Smooth muscle cell of trachea (primary cell): ENCODE measurements at places on chromosomes 3 and 15. TPM values are rescaled to one million over a fixed set of nuclear protein-coding genes. Genes with fewer than 3 reads are reported as not detected.

The ACTC1 gene
- not detected in 2 replicates for total RNA-seq

The RNU6-1 gene
- not detected in 2 replicates for total RNA-seq

The SERPINI1 gene
- total RNA-seq = 4.5 TPM in 2 replicates

The PDCD10 gene
- 41.7 and 65.0 TPM in 2 replicates for total RNA-seq

The CLDN1 gene
- total RNA-seq = 0.15 and 0.50 TPM in 2 replicates

The MYL3 gene
- total RNA-seq = not detected in 2 replicates

The PEX5L gene
- 2.8 and 4.2 TPM in 2 replicates for total RNA-seq

The OR5AC2 gene
- total RNA-seq = not detected in 2 replicates
